ENCODE measurements at places on chromosomes 13 and 19. TPM values are rescaled to one million over a fixed set of nuclear protein-coding genes. Genes with fewer than 3 reads are reported as not detected.

GRCh38 chr19:5321851-5322681 is 18.5 kb downstream of the PTPRS start:
- no peak for DNase-seq

DNA sequence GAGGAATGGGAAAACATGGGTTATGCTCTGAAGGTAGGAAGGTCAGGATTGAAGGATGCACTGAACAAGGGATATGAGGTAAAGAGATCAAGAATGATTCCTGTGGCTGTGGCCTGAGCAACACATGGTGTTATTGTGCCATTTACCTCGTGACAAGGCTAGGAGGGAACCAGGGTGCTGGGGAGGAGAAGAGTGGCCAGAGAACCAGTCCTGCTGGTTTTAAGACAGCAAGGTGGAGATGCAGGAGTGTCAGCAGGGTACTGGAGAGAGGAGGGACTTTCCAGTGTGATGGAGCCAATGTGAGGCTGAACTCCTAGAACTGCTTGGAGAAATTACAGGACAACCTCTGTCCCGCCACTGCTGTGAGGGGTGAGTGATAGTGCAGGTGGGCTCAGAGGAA is 282.4 kb downstream of the MYO16 start:
- DNase-seq = no peak

- no peak for DNase-seq
These were observed 188.2 kb downstream of the KCNRG start for GRCh38 chr13:50203256-50203941.

Gene ZNF99
- total RNA-seq = not detected

Gene TEX29
- not detected for total RNA-seq
